ENCODE measurements at places on chromosomes 5 and 9. TPM values are rescaled to one million over a fixed set of nuclear protein-coding genes. Genes with fewer than 3 reads are reported as not detected.

DNA sequence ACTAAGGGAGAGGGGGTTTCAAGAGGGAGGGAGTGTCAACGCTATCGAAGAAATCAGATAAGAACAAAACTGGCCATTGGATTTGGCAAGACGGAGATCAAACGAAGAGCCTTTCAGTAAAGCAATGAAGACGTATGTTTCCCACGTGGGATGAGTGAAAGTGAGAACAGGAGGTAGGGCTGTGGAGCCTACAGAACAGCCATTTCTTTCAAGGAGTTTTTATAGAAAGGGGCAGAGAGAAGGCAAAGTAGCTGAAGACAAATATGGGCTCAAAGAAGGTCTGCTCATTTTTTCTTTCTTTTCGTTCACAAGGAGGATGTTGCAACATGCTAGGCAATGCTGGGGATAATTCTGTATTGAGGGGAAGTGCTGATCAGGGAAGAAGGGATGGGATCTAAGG lies 98.3 kb downstream of the SUSD1 start:
- H3K4me1 ChIP-seq: peaks cover 53% of the 10 kb centered on the region
- DNase-seq: no peak
- H3K4me3 ChIP-seq: no peak overlapping the region
- H3K27me3 ChIP-seq: no peaks in the 10 kb centered on the region
- H3K27ac ChIP-seq: no peak overlapping the region
- peaks cover 3% of the 10 kb centered on the region for H3K36me3 ChIP-seq

DNA sequence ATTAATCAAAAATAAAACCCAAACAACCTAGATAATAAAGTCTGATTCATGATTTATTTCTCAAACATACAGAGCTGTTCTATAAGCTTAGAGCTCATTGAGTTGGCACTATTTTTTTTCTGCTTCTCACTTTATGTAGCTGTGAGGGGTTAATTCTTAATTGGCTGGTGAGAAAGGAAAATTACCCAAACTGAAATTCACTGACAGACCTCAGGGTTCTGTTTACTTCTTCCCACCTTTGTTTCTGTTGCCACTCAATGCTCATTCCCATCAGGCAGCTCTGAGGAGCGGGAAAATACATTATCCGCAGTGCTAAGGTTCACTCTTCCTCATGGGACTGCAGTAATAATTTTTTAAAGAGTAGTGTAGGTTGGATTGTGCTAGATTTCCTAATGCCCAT lies 139.9 kb downstream of the KCTD16 start:
- no peaks in the 10 kb centered on the region for H3K36me3 ChIP-seq
- H3K4me3 ChIP-seq: no peak overlapping the region
- H3K27me3 ChIP-seq: no peaks in the 10 kb centered on the region
- peaks cover 10% of the 10 kb centered on the region for H3K4me1 ChIP-seq
- no peak for DNase-seq

DEPDC1B gene
- total RNA-seq: 0.30 TPM

GRCh38 chr5:172038167-172038566 lies 31.7 kb upstream of the FBXW11 start:
- H3K4me3 ChIP-seq: no peak overlapping the region
- H3K4me1 ChIP-seq: peaks cover 10% of the 10 kb centered on the region
- no peak for DNase-seq
- H3K36me3 ChIP-seq: no peaks in the 10 kb centered on the region
- no peaks in the 10 kb centered on the region for H3K27me3 ChIP-seq

- peak overlapping the region; percentile 87 for H3K27ac ChIP-seq
- no peak overlapping the region for H3K4me3 ChIP-seq
- H3K27me3 ChIP-seq: peaks cover 9% of the 10 kb centered on the region
- no peaks in the 10 kb centered on the region for H3K36me3 ChIP-seq
These were observed 213.1 kb downstream of the AGTPBP1 start for GRCh38 chr9:85528607-85529006.

DNA sequence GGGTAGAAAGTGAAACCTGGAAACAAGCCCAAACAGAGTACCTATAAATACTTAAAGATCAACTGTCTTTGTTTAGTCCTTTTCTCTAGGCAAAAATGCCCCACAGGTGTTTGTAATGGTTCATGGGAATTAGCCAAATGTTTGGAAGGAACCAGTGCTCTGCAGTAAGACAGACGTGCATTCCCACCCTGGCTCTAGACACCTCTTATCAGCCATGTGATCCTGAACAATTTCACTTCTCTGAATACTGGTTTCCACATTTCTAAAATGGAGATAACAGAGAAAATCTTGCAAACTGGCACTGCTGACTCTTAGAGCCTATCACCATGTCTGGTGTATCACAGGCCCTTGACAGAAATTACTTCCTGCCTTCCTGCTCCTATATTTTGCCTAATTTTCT lies 30.0 kb downstream of the GLIS3 start:
- no peaks in the 10 kb centered on the region for H3K4me1 ChIP-seq
- no peak overlapping the region for H3K4me3 ChIP-seq
- H3K36me3 ChIP-seq: no peaks in the 10 kb centered on the region
- H3K27ac ChIP-seq: no peak overlapping the region

- H3K27ac ChIP-seq: no peak overlapping the region
- H3K4me1 ChIP-seq: no peaks in the 10 kb centered on the region
- no peak overlapping the region for H3K4me3 ChIP-seq
- no peaks in the 10 kb centered on the region for H3K27me3 ChIP-seq
- no peak for DNase-seq
These were observed 21.7 kb downstream of the FUBP3 start for GRCh38 chr9:130601100-130601499.

DNA sequence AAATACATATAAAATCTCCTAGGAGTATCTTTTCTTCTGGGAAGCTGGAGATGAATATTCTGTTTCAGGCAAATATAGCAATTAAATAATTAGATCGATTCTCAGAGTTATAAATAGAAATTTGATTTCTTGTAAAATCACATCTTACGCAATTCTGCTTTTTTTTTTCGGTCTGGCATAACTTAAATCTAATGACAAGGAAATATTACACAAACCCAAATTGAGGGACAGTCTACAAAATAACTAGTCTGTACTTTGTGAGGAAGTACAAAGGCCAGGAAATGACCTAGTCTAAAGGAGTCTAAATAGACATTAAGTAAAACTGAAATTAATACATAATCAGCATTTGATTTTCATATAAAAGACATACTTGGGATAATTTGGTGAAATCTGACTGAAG lies 133.3 kb downstream of the KIAA0825 start:
- H3K36me3 ChIP-seq: no peaks in the 10 kb centered on the region
- no peak for DNase-seq
- no peaks in the 10 kb centered on the region for H3K27me3 ChIP-seq
- no peak overlapping the region for H3K27ac ChIP-seq
- no peak overlapping the region for H3K4me3 ChIP-seq

DNA sequence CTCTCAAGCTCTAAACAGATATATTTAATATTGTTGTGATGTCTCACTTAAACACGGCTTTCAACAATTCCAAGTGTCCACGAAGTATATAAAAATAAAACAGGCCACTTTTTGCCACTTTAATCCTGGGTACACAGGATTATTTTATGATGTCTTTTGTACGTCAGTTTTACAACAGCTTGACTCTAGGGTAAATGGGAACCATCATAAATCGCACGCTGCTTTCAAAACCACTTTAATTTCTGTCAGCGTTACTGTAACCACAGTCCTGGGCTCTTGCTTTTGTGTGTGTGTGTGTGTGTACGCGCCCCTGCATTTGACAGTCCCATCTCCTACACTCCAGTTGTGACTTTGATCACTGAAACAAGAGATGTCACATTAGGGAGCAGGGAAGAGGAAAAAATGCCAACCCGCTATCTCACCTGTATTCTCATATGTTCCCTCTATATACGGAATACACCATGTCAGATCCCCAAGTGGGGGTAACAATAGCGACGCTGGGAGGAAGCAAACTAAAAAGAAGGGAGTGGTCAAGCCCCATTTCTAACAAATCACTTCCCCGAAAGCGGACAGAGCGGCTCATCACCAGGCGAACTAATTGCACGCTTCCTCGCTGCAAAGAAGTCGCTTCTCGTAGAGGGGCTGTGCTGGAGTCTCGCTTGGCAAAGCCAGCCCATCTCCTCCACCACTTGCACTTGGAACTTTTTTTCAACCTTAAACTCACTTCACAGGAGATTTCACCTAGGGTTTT lies 1.2 kb downstream of the BNC2 start:
- H3K27me3 ChIP-seq: peaks cover 97% of the 10 kb centered on the region
- H3K4me1 ChIP-seq: peaks cover 30% of the 10 kb centered on the region
- H3K4me3 ChIP-seq: peak overlapping the region; percentile 73
- DNase-seq: no peak
- no peaks in the 10 kb centered on the region for H3K36me3 ChIP-seq

- H3K4me3 ChIP-seq: no peak overlapping the region
- H3K36me3 ChIP-seq: no peaks in the 10 kb centered on the region
- no peak for DNase-seq
- no peaks in the 10 kb centered on the region for H3K27me3 ChIP-seq
These were observed 1351.3 kb upstream of the NUDT12 start for GRCh38 chr5:104913841-104914281.
